AG04449 (cell line): ENCODE measurements at places on chromosomes 1 and 21.
A peak's percentile ranks its signal among the peaks of the same experiment; 100 is the strongest.

GRCh38 chr21:16572032-16572431, 842.2 kb downstream of the USP25 start:
- no peak for DNase-seq

DNA sequence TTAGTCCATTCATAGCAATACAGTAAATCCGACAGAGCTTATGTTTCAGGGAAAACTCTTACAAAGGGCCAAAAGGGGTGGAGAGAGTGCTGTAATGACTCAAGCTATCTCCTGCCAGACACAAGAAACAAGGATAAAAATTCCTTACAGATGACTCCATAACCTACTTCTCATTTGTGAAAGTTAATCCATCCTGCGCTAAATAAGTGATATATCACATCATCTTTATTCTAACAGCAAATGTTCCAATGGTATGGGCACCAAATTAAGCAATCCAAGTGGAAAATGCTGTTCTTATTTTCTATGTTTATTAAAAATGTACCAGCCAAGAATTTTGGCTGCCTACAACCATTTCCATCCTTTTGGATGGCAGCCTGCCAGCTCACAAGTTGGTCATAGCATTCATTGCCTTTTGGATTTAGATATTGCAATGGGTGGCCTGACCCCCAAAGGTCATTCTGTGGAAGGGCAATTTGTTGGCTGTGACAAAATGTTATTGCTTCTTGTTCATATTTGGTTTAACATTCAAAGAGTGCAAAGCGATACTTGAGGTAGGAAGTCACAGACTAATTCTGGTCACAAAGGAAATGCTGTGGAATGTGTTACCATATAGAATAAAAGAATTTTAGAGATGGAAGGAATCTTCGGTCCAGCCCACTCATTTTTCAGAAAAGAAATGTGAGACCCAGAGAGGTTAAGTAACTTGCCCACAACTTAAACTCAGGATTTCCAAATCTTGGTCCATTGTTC, 2.8 kb upstream of the ENAH start:
- DNase-seq: peak; percentile 98

GRCh38 chr1:9302745-9303524, 10.2 kb downstream of the SPSB1 start:
- peak; percentile 88 for DNase-seq

DNA sequence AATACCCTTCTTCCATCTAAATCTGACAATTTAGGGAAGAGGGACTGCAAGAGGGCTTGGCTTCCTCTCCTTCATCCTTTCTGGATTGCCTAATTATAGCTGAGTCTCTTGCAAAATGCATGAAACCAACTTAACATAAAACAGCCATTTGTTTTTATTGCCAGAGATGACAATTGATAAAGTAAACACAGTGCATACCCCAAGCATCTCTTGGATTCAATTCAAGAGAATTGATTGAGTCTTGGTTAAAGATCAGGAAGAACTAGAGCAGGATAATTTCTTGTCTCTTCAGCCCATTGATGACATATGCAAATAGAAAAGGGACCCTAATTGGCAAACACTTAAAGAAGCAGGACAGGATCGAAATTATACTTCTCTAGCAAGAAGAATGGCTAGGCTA, 617.1 kb upstream of the PTBP2 start:
- DNase-seq: no peak

DNA sequence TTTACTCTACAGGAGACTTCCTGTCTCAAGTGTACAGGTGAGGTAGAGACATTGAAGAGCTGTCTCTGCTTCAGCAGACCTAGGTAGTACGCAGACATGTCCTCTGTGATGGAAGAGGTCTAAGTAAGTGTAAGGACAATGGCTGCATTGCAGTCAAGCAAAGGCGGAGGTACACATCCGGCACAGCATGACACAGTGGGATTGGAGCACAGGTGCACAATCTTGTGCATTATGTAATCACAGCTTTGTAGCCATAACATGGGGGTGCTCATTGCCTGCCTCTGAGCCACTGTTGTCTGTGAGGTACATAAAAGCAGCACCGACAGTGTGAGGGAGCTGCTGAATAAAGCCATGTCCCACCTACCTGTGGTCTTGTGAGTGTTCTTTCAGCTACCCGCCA, 66.4 kb upstream of the CCDC190 start:
- no peak for DNase-seq

GRCh38 chr21:41236352-41236973, 68.5 kb downstream of the BACE2 start:
- DNase-seq: no peak

DNA sequence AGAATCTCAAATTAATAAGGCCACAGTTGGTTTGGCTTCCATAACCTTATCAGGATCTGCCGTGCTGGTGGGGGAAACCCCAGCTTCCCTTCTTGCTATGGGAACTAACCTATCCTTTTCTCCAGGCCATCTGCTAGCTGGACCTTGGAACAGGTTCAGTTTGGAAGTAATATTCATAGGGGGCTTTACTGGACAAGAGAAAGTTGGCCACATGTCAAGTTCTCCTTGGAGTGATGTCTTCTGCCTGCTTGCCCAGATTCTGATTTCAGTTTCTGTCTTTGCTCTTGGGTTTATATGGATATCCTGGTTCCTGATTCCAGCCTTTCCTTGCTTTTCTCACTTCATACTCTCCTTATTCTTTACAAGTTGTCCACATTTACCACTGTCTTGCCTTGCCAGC, 279.6 kb downstream of the ASTN1 start:
- no peak for DNase-seq

DNA sequence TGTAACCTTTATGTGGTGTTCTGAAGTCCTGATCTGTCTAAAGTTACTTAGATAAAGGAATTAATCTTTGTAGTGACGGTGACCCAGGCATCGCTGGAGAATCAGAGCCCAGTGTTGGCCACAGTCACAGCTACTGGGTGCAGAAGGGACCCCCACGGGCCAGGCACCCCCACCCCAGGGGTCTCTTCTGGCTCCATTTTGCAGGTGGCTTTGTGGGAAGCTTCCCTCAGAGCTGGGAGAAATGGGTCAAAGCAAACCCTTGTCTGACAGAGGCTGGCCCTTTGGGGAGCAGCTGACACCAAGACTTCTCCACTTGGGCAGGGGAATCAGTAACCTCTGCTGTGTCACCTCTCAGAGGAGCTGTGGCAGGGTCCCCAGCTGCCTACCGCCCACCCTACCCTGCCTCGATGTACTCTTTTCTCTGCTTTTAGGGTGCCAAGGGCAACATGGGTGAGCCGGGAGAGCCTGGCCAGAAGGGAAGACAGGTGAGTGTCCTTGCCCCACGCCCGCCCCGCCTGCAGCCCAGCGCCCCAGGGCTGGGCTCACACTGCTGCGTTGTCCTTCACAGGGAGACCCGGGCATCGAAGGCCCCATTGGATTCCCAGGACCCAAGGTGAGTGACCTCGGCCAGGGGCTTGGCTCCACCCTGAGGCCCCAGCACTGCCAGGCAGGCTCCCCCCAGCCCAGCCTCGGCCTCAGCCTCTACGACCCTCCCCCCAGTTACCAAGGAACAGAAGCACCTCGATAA, 17.7 kb downstream of the COL6A2 start:
- no peak for DNase-seq

GRCh38 chr1:156465747-156466365, 34.7 kb downstream of the MEF2D start:
- DNase-seq: no peak

- no peak for DNase-seq
Observed at GRCh38 chr1:1021010-1021919, 1.3 kb downstream of the AGRN start.

GRCh38 chr1:75058424-75058823, 75.8 kb upstream of the LHX8 start:
- no peak for DNase-seq

DNA sequence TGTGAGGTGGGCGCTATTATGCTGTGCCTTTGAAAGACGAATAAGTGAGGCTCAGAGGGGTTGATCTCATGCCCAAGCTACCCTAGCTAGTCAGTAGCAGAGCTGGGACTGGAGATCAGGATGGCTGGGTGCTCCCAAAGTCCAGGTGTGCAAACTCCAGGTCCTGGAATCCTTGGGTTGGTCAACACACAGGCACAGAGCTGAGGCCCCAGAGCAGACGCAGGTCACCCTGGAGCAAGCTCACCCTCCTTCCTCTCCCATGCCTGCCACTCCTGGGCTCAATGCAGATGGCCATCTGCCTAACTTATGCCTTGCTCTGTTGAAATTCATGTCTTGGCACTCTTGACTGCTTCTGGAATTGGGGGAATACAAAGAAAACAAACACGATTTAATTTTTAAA, 587.2 kb downstream of the PTPRU start:
- no peak for DNase-seq

DNA sequence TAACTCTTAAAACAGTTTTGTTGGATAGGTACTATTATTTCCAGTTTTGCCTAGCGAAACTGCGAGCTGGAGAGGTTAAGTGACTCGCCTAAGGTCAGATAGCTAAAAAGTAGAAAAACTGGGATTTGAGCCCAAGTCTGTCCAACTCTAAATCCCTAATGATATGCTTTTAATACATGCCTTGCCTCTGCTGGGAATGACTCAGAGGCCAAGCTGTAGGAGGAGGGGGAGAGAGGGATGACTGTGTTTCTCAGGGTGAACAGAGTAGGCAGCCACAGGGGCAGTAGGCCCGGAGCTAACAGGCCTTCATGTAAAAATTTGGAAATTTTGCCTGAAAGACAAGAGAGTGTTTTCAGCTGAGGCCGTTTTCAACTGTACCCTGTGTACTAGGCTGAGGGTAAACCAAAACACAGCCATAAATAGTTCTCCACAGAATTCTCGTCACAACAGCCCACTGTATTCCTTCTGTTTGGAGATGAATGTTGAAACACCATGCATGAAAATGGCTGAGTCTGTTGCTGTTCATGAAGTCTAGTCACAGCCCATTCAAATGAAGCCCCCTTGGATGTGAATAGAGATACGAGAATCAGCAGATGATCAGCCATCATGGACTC, 107.5 kb upstream of the HOOK1 start:
- DNase-seq: peak; percentile 85

GRCh38 chr1:176178316-176178715, 28.8 kb downstream of the COP1 start:
- no peak for DNase-seq

DNA sequence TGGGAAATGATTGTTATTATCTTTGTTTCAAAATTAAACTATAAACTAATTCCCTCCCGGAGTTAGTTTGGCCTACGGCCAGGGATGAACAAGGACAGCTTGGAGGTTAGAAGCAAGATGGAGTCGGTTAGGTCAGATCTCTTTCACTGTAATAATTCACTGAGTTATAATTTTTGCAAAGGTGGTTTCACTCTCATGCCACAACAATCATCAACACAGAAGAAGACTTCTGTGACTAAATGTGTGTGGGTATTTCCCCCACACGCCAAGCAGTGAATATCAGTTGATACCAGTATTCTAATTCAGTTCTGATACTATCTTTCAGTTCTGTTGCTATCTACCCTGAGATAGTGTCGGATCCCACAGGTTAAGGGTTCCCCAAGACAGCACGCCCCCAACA, 215.1 kb downstream of the S1PR1 start:
- no peak for DNase-seq

GRCh38 chr1:183836598-183836997, 31.7 kb downstream of the RGL1 start:
- DNase-seq: no peak

DNA sequence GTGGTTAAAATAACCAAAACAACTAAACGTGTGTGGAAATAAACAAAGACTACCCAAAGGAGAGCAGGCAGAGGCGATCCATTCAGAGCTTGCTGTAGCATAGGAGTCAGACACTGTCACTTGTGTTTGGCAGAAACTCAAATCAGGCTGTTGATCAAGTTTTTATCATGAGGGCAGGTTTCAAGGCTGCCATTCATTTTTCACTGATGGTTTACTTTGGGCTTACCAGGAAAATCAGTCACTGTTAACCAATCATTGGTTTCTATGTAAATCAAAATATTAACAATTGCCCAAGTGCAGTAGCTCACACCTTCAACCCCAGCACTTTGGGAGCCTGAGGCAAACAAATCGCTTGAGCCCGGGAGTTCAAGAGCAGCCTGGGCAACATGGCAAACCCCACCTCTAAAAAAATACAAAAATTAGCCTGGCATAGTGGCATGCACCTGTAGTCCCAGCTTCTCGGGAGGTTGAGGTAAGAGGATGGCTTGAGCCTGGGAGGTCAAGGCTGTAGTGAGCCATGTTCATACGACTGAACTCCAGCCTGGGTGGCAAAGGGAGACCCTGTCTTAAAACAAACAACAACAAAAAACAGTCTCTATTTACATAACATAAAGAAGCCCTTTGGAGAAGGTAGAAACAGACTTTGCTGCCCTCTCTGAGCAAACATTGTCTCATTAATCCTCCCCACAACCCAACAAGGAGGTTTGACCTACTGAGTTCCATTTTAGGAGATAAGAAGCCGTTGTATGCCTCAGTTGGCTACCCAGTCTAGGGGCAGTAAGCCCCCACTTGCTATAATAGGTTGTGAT, 21.1 kb upstream of the ETS2 start:
- DNase-seq: no peak

DNA sequence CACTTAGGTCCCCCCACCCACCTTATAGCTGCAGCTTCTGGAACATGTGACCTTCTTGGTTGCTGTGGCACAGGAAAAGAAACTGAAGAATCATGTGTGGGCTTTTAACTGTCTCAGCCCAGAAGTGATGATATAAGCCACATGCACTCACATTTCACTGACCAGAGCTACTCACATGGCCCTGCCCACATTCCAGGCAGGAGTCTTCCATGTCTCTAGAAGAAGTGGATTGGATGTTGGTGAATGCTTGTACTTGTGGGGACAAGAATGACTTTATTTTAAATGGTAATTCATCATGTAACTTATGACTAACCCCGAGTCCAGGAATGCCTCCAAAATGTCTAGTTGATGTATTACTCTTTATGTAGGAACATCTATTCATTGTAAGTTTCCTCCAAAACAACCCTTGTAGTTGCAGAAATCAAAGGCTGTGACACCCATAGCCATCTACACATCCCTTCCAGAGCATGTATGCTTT, 15.8 kb upstream of the CAMK1G start:
- DNase-seq: peak; percentile 44

- DNase-seq: no peak
Observed at GRCh38 chr1:64163431-64163830, 40.0 kb upstream of the UBE2U start.

- no peak for DNase-seq
Observed at GRCh38 chr21:41678016-41678923, 88.6 kb downstream of the RIPK4 start.

DNA sequence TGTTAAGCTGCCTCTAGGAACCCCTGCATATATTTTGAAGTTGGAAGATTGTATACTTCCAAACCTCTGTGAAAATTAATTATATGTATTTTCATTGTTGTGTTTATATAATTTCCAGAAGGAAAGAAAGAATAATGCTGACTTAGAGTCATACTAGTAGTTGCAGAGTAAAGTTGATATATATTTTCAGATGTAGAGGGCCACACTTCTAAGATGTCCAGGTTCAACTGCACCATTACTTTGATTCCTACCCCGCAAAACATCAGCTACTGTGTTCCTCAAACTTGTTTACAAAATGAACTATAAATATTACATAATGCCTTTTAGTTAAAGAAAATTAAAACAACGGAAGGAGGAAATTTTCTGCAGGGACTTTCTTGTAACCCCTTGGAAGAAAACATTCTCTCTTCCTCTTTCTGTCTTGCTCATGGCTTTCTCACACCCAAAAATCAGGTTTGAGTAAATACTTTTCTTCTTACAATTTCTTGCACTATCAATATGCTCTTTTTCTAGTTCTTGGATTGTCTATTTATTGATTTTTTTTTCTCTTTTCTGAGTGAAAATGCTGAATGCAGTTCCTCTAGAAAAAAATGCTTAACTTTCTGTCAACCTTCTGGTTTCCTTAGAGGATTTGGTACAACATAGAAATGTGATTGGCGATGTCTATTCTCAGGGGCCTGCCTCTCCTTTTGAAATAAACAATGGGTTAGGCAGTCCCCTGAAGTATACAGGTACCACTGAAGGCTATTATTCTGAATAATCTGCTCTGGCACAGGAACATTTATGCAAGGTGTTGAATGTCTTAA, 867.8 kb downstream of the TTLL7 start:
- DNase-seq: no peak
